Heart left ventricle (tissue), 16 donors: ENCODE measurements at places on chromosomes 7 and 10.

GRCh38 chr7:103658055-103659005 lies 212.3 kb upstream of the SLC26A5 start:
- DNase-seq = no peak

DNA sequence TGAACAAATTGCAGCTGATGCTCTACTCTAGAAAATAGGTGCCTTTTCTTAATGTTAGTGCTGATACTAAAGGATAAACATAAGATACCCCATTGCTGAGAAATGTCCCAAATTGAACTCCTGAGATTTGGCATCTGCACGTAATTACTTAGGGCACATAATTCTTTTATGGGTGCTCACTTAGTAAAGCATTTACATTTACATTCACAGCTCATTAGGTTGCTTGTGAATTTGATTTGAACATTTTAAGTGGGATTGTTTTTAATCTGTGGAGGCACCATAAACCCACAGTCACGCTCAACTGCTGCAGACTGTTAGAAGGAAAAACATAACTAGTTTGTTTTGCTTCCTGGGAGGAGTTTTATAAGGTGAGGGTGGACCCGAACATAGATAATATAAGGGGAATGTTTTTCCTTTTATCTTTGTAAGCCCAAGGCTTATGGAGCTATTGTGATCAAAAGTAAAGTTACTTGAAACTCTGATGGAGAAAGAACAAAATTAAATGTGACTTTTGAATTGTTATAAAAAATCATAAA lies 560.8 kb downstream of the REEP3 start:
- DNase-seq = no peak

DNA sequence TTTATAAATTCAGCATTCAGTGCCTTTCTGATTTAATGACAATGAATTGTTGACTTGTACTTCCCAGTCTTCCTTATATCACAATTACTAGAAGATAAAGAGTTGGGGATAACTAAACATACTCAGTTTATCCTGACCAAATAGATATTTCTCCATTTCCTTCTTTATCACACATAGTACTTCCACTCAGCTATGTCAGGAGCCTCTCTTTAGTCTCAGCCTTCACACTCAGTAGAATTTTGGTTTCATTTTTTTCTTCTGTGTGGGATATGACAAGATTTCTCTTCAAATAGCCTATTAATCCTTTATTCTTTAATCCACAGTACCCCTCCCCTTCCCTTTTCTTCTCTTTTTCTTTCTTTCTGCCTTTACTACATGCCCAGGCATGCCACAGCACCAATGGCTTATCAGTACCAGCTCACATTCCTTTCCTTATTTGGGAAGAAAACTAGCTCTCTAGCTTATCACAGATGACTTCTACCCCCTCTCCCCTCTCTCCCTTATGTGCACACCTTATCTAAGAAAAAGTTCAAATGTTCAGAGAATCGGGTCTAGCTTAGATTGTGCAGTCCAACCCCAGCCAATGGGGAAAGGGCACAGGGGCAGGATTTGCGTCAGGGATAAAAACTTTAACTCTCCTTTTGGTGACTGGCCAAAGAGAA lies 109.0 kb downstream of the PHF14 start:
- no peak for DNase-seq

DNA sequence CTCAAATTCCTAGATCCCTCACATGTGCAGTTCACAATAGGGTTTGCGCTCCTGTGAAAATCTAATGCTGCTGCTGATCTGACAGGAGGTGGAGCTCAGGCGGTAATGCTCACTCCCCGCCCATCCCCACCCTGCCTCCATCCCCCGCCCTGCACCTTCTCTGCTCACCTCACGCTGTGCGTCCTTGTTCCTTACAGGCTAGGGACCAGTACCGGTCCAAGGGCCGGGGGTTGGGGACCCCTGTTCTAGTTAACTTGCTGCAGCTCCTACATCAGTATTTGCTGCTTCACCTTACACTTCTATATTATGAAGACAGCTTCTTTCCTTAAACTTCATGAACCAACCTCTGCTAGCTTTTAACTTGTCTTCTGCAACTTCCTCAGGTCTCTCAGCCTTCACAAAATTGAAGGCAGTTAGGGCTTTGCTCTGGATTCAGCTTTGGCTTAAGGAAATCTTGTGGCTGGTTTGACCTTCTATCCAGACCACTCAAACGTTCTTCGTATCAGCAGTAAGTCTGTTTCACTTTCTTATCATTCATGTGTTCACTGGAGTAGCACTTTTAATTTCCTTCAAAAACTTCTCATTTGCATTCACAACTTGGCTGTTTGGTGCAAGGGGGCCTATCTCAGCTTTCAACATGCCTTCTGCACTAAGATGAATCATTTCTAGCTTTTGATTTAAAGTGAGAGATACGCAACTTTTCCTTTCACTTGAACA lies 1.7 kb upstream of the TNKS2 start:
- peak; percentile 41 for DNase-seq

DNA sequence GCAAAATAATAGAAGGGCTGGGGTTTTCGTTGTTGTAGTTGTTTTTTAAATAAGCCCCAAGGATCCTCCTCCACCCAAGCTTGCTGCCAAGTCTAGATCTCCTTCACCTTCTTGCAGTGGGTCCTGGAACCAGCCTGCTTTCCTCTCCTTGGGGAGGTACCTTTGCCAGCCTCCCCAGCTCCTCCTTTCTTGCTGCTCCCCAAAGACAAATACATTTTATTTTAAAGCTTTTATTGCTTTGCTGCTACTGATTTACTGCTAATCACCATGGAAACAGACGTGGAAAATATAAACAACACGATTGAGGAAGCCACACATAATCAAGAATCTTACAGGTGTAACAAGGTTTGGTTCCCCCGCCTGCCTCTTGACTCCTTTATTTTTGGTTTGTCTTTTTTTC lies 17.4 kb upstream of the SLF2 start:
- DNase-seq = no peak

- DNase-seq = no peak
Measured at GRCh38 chr10:20608503-20608902, 288.6 kb downstream of the NEBL start.

GRCh38 chr7:157352516-157352915 lies 15.7 kb downstream of the DNAJB6 start:
- DNase-seq = no peak

DNA sequence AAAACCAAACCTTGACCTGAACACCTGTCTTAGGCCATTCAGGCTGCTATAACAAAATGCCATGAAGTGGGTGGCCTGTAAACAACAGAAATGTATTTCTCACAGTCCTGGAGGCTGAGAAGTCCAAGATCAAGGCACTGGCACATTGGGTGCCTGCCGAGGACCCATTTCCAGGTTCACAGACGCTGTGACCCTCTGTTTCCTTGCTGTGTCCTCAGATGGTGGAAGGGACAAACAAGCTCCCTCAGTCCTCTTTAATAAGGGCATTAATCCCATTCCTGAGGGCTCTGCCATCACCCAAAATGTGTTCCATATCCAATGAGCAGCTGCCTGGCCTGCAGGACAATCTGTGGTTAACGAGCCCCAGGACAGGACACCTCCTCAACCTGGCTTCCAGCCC lies 67.6 kb downstream of the ITGB1 start:
- no peak for DNase-seq

GRCh38 chr7:43141091-43141490 lies 28.6 kb downstream of the HECW1 start:
- no peak for DNase-seq

- no peak for DNase-seq
Measured at GRCh38 chr7:141045126-141045841, 28.6 kb upstream of the TMEM178B start.

GRCh38 chr10:117609796-117610170 lies 67.2 kb downstream of the EMX2 start:
- DNase-seq = no peak

- DNase-seq = no peak
Measured at GRCh38 chr7:744854-745430, 17.9 kb upstream of the PRKAR1B start.

- no peak for DNase-seq
Measured at GRCh38 chr10:128930515-128930914, 536.5 kb upstream of the MGMT start.

- DNase-seq = no peak
Measured at GRCh38 chr7:41773756-41774155, 70.9 kb upstream of the INHBA start.

DNA sequence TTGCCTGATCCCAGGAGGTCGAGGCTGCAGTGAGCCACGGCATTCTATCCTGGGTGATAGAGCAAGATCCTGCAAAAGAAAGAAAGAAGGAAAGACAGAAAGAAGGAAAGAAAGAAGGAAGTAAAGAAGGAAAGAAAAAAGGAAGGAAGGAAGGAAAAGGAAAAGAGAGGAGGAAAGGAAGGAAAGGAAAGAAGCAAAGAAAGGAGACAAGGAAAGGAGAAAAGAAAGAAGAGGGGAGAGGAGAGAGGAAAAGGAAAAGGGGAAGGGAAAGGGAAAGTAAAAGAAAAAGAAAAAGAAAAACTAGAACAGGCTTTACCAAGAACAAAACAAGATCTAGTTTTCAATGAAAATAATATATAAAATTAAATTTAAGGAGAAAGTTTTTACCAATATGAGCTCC lies 15.0 kb downstream of the NEBL start:
- DNase-seq = no peak

- DNase-seq = no peak
Measured at GRCh38 chr7:132002343-132002968, 446.0 kb upstream of the PODXL start.

DNA sequence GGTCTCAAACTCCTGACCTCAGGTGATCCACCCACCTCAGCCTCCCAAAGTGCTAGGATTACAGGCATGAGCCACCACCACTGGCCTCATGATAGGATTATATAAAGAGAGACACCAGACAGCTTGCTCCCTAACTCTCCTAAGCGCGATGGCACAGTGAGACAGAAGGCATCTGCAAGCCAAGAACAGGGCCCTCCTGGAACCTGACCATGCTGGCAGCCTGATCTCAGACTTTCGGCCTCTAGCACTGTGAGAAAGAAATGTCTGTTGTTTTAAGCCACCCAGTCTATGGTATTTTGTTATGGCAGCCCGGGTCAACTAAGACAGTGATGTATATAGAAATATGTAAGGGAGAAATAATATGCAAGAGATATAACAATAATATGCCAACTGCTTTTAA lies 51.2 kb downstream of the SRPK2 start:
- peak; percentile 41 for DNase-seq

GRCh38 chr10:103558911-103559310 lies 65.4 kb downstream of the NEURL1 start:
- DNase-seq = no peak

- no peak for DNase-seq
Measured at GRCh38 chr10:96505150-96506136, 8.3 kb downstream of the TLL2 start.

GRCh38 chr7:101975046-101975445 lies 157.6 kb downstream of the CUX1 start:
- no peak for DNase-seq

DNA sequence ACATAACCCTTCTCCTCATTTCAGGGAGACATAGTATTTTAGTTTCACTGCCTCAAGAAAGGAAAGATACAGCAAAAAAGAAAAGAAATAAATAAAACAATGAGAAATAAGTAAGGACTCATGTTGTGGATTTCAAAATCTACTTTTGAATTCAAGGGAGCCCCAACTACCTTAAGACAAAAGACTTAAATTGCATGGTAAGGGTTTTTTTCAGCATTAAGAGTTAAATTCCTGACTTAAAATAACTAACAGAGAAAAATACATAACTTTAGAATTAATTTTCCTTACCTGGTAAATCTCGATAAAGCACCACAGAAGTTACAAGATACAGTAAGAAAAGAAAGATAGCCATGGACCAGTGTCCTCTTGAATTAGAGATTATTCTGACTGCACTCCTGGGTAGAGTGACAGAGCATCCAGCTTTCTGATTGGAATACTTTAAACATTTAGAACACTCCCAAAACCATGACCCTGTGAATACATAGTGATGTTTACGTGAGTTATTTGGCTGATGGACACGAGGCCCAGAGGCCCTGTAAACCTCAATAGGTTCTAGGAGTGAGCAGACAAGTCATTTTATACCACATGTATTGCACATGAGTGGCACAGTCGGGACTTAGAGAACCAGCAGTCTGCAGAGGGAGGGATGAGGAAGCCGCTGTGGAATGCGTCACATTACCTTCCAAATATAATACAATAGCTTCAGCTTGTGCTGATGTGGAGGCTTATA lies 292.5 kb upstream of the SEMA3C start:
- no peak for DNase-seq

- no peak for DNase-seq
Measured at GRCh38 chr10:98456043-98456570, 9.4 kb upstream of the HPS1 start.

DNA sequence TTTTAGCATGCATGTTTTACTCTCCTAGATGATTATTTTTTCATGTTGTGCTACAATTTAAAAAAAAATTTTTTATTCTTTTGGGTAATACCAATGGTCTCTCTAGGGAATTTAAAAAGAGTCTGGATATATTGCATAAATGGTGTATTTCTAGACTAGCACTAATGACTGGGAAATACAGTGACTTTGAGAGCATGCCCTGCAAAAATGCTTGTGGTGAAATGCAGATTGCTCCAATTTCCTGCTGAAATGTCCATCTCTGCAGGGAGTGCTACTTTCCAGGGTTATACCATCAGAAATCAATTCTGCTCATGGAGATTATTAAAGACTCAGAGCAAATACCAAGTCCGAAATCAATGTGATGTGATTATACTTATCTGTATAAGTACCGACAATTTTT lies 186.1 kb downstream of the PRKG1 start:
- DNase-seq = no peak

- DNase-seq = no peak
Measured at GRCh38 chr10:125094806-125095205, 65.6 kb downstream of the CTBP2 start.

DNA sequence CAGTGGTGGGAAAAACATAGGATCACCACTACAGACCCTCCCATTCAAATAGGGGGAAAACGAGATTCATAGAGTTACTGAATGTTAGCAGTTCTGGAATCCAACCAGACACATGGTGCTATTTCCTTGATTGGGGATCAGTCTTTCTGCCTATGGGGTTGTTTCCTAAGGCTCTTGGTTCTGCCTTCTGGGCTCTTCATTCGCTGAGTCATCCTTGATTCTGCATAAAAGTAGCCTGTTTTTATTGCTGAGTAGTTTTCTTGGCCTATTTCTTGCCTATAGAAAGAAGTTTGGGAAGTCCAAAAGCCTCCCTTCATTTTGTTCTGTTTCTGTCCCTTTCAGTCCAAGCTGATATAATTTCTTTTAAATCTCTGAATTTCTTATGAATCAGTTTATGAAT lies 99.3 kb upstream of the OIT3 start:
- DNase-seq = no peak

GRCh38 chr7:33562996-33563395 lies 342.3 kb upstream of the BMPER start:
- no peak for DNase-seq

GRCh38 chr10:19577381-19577780 lies 238.9 kb upstream of the PLXDC2 start:
- DNase-seq = no peak

DNA sequence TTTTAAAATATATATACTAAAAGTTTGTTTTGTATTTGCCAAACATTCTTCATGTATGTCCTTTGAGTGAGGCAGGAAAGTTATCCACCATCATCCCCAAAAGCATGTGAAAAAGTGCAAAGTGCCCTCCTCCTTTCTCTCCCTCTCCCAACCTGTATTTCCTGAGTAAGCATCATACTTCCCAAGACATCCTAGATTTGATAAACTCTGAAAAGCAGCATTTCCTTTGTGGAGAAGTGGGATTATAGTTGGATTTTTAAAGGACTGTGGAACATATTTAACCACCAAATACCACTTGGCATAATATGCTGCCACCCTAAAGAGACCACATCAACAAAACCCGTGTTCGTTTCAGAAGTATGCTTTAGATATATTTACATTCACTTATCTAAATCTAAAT lies 36.9 kb downstream of the NET1 start:
- DNase-seq = no peak
